ENCODE measurements at places on chromosomes 6 and 20.

DNA sequence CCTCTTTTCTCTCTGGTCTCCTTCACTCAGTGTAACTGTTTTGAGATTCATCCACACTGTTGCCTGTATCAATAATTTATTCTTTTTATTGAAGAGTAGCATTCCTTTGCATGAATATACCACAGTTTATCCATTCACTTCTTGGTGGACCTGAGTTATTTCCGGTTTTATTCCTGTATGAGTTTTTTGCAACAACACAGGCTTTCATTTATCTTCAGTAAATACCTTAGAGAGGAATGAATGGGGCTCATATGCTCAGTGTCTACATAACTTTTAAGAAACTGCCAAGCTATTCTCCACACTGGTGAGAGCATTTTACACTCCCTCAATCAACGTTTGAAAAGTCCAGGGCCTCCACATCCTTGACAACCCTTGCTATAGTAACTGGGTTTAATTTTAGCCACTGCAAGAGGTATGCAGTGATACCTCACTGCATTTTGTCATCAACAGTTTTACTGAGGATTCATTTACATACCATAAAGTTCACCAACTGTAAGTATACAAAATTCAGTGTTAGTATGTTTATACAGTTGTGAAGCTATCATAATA, 154.6 kb downstream of the PDE10A start:
- no peak for DNase-seq

DNA sequence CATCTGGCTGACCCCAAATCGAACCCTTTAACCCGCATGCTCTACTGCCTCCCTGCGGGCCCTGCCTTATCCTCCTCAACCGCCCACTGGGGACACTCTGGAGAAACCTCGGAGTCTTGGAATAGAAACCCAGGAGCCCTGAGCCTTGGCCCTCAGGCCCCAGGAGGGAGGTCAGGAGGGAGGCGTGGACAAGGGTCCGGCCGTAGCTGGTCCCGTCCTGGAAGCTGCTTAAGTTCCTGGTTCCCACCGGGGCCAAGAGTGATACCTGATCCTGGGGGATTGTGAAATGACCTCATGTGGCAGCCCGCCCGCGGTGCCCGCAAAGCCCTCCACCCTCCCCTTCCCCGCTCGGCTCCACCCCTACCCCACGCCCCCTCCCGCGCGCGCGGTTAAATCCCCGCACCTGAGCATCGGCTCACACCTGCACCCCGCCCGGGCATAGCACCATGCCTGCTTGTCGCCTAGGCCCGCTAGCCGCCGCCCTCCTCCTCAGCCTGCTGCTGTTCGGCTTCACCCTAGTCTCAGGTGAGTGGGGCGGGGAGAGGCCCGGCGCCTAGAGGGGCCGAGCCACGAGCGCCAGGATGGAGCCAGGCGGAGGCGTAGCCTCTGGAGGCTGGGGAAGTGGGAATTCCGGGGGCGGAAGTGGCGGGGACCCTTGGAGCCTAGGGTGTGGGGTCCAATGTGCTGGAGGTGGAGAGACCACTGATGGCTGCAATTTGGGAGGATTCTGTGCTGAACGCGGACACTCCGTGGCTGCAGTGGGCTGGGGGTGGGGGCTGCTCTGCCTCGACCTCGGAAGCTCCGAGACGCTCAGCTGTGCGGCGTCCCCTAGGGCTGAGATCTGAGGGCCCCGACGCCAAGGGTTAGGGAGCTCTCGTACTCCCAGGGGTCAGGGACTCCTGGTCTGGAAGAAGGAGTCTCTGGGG, at the start of gene WFDC2:
Gene WFDC2 (plus strand): TSS at position 418 of the 926 bp plus-strand sequence. CDS start 29 bp downstream, at position 447.
- no peak for DNase-seq

- DNase-seq: no peak
Measured at GRCh38 chr6:149940672-149940982, 1.2 kb upstream of the ULBP2 start.

DNA sequence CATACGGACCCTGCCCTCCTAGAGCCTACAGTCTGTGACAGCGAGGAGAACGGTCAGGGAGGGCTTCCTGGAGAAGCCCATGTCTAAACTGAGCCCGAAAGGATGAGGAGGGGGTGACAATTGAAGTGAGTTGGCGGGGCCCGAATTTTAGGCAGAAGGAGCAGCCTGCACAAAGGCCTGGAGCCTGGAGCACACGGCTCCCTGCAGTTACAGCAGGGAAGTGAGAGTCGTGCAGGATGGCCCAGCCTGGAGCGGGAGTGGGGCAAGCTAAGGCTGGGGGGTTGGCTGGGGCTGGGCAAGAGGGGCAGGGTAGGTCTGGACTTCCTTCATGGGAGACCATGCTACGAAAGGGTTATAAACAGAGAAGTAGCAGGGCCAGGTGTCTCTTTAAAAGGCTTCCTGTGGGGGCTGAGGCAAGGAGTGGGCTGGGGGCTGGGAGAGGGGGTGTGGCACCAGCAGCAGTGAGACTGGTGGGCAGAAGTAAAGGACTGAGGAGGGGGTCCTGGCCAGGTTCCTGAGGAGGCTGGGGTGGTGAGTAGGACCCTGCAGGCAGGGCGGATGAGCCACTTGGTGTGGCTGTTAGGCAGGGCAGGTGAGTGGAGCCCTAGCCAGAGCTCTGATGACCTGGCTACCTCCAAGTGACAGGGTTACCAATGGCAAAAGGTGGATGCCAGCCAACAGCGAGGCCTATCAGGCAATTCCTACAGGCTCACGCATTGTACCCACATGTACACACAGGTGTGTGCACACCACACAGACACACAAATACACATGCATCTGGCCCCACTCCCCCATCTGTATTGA, 119.2 kb downstream of the MRPL14 start:
- DNase-seq: no peak

- DNase-seq: peak; percentile 50
Measured at GRCh38 chr6:166950443-166950821, 5.9 kb downstream of the RNASET2 start.
